ENCODE measurements at places on chromosomes 2 and 18. TPM values are rescaled to one million over a fixed set of nuclear protein-coding genes. Genes with fewer than 3 reads are reported as not detected.

GRCh38 chr2:209908511-209908910 lies 93.9 kb upstream of the RPE start:
- DNase-seq = no peak

DNA sequence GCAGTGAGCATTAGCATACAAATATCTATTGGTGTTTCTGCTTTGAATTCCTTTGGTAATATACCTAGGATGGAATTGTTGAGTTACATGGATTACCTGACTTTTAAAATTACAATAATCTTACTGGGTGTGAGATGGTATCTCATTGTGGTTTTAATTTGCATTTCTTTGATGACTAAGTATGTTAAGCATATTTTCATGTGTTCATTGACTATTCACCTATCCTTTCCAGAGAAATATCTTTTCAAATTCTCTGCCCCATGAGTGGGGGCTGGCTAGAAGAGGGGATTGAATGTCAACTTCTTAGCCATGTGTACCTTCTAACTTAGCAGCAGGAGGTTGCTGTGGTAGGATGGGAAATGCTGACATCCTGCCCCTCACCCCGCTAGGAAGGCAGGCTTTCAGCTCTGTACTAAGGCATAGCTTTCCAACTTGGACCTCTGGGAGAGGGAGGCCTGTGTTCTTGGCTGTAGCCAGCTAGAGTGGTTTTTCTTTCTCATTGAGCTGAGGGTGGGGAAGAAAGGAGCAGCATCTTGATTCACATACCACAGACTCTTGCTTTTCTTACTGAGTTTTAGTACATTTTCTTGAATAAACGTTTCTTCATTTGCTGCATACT lies 63.3 kb upstream of the TTC27 start:
- DNase-seq = no peak

- DNase-seq = no peak
Observed at GRCh38 chr18:40613721-40614120, 1341.3 kb upstream of the PIK3C3 start.

Gene POMC
- total RNA-seq = not detected

Measured in A673 (cell line).